ENCODE measurements at places on chromosomes 11 and 22.

DNA sequence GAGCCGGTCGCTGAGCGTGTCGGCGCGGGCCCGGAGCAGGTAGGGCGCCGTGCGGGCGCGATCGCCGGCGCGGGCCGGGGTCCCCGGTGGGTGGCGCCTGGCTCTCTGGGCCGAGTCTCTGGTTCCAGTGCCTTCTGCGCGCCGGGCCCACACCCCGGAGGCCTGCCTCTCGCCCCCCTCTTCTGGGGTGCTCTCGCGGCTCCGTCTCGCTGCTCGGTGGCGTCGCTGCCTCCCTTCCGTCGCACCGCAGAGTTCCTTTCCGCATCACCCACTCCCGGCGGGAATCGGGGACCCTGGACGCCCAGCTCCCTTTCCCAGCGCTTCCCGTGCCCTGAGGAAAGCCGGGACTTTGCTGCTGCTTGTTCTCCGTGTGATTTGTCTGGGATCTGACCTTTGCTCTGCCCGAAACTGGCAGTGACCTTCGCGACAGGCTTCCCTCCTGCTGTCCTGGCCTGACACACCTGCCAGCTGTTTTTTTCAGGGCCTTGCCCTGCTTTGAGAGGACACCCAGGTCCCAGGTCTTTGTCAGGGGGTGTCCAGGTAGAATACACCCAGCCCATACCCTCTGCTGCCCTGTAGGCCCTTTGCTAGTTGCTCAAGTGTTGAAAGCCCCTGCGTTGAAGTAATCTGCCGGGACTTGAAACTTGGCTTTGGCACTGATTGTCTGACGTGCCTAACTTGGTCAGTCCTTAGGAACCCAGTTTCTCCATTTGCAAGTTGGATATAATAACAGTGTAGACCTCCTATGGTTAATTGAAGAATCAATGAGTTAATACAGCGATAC is 711 bp downstream of the FDX1 start:
- peak; percentile 47 for DNase-seq

DNA sequence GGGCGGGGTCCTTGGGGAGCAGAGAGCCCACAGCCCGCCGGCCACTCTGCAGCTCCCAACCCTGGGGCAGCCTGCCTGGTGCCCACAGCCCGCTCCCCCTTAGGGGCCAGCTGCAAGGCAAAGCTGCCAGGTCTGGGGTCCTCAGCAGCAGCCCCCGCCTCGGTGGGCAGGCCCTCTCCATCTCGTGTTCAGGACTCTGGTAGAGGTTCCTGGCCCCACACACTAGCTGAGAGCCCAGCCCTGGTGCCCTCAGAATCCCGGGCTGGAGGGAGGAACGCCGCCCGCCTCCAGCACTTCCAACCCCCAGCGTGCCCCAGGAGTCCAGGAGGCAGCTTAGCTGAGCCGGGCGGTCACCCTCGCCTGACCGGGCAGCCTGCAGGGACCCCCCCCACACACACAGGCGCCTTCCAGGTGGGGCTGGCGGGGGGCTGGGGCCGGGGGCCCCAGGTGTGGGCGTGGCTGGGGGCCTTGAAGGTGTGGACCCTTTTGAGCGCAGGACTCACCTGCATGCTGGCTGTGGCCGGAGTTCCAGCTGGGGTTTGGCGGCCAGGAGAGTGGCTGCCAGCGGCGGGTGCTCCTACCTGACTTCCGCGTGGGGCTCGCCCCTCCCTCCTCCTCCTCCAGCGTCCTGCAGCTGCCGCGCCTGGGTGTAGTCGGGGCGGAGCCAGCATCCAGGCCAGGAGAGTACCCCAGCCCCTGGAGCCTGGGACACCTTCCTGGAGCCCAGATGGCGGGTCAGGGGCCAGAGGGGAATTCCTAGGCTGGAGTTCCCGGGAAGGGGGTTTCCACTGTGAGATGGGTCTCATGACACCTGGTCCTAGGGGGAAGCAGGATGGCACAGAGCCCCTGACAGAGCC is at the start of gene ANO9:
TSS of gene ANO9 (minus strand) at position 594 of the 857 bp plus-strand sequence. CDS start at position 509, 85 bp downstream.
- DNase-seq = no peak

DNA sequence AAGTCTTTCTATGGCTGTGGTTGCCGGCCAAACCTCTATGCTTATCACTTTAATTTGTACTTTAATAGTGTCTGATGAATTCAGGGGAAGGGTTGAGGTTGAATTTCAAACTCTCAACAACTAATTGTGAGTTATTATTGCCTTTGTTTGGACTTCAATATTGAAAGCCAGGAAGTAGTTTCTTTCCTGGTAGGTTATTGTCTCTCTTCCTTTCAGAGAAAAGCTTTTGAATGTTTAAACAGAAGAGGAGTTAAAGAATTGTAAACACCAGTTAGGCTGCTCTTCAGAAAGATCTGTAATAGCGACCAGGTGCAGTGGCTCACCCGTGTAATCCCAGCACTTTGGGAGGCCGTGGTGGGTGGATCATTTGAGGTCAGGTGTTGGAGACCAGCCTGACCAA is 22.2 kb downstream of the NNMT start:
- no peak for DNase-seq

DNA sequence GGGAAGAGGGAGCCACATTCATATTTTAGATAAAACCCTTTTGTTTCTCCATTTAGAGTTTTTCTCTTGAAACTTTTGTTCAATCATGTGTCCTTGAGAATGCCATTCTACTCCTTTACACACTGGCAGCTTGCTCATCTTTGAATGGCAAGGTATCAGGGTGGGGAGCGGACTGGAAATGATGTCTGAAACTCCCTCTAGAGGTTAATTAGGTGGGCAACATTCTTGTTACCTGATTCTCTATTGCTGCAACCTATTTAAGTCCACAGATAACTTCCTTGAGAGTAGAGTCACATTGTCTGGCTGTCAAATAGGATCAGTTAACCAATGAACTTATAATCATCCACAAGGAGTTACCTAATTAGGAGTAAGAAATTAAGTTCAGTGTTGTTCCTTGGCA is 533.6 kb upstream of the API5 start:
- DNase-seq = no peak

DNA sequence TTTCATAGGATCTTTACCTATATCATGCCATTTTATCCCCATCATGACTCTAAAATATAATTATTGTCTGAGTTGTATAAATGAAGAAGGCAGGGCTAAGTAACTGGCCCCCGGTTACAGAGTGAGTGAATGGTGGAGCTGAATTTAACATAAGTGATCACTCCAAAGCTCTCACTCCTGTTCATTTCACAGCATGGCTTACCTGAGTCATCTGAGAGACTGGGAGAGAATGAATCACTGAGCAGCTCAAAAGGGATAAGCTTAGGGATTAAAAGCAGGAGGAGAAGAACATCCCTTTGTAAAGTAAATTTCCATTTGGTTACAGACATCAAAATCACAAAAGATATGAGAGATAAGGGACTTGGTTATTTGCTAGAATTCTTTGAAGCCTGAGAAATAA is 294.0 kb upstream of the CTSC start:
- no peak for DNase-seq

DNA sequence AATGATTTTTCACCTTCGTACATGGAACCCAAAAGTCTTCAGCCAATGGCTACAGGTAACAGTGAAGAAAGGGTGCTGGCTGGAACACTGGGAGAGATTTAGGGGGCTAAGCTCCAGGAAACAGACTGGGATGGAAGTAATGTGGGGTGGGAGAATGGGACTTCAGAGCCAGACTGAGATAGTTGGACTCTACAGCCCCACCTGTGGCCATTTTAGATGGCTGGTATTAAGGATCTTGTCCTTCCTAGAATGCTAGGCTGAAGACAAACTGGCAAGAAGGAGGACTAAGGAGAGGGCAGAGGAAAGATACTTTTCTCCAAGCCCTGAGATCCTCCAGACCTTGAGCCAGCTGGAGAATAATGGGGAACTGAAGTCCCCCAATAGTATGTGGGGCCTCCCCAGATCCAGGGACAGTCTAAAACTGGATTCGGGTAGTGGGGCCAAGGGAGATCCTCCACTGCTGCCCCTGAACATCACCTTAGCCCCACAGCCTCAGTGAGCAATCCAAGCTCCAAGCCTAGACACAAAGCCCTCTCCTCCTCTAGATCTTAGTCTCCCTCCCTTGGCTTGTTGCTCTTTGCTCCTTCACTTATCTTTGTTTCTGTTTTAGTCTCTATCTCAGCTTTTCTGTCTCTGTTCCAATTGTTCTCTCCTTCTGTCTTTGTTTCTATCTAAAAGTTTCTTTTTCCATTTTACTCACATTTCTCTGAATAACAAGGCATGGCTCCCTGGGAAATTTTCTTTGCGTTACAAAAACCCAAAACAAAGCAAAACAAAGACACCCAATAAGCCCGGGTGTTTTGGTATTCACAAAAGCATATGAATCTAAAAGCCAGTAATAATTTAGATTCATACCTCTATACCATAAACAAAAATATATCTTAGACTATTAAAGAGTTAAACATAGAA is 16.2 kb upstream of the RRAS2 start:
- DNase-seq = no peak

GRCh38 chr22:27792452-27793161 is 8.9 kb downstream of the MN1 start:
- DNase-seq = no peak

DNA sequence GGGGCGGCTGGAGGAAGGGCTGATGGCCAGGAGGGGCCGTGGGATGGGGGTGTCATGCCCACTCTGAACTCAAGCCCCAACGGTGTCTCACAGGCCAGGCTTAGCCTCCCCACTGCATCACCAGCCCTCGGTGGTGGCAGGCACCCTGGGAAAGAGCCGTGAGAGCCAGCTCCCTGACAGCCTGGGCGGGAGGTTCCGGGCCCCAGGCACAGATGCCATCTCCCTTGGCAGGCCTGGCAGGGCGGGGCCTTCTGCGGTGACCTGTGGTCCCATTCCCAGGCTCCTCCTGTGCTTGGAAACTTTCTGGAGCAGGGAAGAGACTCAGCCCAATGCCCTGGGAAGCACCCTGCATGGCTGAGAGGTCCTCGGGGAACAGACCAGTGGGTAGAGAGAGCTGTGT is 4.8 kb downstream of the PHLDA2 start:
- DNase-seq = no peak

DNA sequence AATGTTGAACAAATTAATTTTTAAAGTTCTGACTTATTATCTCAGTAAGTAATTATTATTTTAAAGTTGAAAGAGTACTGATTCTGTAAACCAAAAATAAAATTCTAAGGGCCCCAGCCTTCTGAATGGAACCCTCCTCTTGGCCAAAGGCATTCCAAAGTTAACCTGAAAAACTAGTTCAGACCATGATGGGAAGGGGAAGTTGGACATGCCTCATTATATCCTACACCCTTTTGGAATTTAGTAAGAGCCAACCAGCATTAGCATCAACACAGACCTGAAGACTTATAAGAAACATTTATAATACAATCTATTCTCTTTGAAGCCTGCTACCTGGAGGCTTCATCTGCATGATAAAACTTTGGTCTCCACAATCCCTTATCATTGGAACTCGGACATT is 18.9 kb downstream of the LGR4 start:
- DNase-seq = no peak
